ENCODE measurements at places on chromosomes 5 and 9. TPM values are rescaled to one million over a fixed set of nuclear protein-coding genes. Genes with fewer than 3 reads are reported as not detected.

DNA sequence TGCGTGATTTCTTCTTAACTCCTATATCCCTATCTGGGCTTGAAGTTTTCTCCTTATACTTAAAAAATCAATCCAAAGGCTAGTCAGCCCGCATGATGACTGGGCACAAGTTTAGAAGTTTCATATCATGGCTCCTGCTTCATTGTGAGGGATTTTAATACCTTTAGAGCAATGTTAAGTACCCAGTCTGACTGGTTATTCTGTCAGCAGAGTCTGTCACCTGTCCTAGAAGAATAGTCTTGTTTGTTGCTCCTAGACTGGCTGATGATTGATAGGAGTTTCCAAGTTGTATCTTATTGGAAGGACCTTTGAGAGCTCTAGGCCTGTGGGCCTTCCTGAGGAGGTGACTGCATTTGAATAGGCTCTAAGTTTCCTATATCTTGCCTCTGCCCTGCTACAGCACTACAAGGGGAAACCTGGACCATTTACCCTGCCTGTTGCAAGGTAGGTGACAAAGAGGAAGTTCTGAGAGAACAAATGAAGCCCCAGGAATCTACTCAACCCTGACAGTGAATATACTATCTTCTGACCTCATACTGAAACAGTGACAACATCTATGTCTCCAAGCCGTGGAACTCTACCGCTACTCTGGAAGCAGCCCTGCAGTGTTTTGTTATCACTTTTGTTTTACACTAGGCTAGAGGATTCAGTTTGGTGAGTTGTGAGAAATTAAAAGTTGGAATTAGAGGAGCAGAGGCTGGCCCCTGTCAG is 66.5 kb downstream of the F2RL2 start:
- no peak for DNase-seq

C5orf47 gene
- 0.17 TPM for total RNA-seq

DNA sequence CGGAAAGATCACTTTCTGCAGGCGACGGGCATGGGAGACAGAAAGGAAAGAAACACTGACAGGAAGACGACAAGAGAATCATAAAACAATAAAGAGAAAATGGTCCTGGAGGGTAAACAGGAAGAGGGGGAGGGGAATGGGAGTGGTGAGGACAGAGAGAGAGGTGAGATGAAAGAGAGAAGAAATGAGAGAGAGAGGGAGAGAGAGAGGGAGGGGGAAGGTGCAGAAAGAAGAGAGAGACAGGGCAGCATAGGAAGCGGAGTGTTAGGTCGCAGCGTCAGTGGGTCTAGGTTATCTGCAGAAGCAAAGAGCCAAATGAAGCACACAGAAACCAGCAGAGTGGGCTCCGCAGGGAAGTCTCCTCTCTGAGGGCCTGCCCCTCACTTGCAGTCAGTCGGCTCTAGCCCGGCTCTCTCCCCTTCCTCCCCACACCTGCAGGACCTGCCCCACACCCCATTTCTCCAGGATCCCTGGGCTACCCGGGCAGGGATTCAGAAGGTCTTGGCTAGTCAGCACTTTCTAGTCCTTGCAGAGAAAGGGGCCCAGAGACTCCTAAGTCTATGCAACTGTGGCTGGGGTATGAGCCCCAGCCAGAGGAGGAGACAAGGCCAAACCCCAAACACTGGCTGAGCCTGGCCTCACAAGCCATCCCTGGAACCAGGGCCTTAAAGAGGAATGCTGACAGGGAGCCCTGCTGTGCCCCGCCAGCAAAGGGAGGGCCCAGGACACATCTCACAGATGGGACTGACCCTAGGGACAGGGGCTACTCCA is 29.7 kb upstream of the MEIKIN start:
- no peak for DNase-seq

DNA sequence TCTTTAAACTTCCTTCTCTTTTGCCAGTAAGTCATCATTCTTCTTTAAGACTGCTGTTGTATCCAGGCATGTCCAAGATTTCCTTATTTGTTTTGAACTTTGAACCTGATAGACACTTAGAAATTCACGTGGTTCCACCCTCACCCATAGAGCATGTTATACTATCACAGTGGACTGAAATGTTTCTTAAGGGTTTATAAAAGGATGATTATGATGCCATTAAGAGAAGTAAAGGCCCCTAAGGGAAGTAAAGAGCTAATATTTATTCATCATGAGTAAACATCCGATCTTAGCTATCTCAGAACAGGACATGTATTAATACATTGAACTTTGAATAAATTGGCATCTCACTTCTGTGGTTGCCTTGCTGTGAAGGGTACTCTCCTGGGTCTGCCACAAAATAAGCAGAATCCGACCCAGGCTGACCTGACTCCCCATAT is 49.8 kb downstream of the PRKACG start:
- DNase-seq: no peak

DNA sequence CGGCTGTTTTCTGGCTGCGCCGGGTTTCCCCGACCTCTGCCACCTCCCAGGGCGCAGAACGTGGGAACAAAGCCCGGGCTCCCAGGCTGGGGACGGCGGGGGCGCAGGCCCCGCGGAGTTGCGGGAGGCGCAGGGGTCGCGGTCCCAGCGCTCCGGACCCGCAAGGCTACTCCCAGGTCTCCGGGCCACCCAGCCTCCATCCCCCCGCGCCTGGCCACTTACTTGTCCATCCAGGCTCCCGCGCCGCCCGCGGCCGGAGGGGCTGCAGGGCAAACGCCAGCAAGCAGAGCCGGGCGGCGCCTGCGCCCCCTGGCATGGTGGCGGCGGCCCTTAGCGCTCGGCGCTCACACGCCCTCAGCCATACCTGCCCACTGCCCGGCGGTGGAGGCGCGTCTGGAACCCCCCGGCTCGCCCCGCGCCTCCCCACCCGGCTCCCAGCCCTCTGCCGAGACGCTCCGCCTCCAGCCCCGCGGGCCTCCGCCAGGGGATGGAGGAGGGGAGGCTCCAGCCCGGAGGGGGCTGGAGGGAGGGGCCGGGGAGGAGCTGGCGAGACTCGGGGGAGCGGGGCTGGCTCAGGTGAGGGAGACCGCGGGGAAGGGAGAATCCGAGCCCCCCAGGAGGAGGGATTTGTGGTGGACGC is at the start of gene ADAM19:
ADAM19 (minus strand) TSS at position 395 of the 640 bp plus-strand sequence; CDS start at position 316, 79 bp downstream.
- DNase-seq: peak; percentile 46

DNA sequence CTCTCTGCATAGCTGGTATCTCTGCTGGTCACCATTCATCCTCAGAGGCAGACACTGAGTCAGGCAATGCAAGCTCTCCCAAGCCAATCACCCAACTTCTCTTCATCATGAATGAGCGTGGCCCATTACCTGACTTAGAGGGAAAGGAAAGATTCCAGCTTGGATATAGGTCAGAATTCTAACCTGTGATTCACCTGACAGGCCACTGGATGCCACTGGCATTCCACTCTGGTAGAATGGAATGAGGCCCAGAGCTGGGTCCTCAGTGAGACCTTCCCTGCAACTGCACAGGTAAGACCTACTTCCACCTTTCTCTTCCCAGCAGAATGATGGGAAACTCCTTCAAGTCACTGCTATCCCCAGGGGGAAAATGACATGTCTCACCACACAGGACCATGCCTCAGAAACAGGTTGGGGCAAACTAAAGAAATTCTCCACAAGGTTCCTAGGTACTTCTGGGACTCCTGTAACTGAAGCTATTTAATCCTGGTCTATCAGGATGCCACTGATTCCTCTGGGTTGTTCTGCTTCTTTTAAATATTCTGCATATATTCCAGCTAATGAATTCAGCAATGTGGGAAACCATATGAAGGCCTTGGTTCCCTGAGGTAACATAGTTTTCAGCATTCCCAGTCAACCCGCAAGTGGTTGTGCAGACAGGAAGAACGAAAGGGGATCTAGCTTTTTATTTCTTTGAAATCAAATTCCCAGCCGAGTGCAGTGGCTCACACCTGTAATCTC is 62.0 kb downstream of the SUSD1 start:
- DNase-seq: peak; percentile 31

- no peak for DNase-seq
Measured at GRCh38 chr5:136729901-136730355, 364.6 kb upstream of the TRPC7 start.

ACOT12 gene
- total RNA-seq: not detected

GRCh38 chr5:77970891-77971290 is 194.8 kb upstream of the TBCA start:
- DNase-seq: no peak

DNA sequence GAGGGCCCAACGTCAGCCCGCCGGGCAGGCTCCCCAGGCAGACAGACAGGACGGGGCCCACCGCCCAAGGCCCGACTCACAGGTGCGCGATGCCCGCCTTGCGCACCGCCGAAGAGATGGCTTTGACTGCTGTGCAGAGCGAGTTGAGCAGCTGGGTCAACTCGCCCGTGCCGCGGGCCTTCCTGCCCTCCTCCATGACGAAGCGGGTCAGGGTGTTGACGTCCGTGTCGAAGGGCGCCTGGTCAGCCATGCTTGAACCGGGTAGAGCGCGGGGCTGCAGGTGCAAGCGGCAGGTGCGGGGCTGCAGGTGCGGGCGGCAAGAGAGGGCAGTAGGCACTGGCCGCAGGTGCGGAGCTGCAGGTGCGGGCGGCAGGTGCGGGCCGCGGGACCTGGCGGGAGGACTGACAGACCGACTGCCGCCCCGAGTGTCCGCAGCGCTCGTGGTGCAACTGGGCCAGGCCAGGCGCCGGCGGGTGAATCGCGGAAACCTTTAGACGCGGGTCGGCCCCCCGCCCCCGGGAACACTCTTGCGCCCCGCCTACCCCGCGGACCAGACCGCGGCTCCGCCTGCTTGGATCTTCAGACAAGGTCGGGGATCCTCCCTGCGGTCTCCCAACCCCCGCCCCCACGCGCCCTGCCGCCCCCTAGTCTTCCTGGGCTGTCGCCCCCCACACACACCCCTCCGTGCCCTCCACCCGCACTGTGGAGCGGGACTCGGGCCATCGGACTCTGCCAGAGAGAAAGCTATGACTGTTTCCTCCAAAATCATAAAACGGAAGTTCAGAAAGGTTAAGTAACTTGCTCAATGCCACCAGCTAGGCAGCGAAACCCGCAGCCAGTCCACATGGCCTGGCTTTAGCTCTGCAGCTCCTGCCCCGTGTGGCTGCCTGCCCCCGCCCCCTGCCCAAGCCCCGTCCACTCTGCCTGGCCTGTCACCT is at the start of gene FBP1:
FBP1 (minus strand) TSS at position 458 of the 938 bp plus-strand sequence; CDS start at position 250, 208 bp downstream.
- DNase-seq: peak; percentile 58

LECT2 gene
- not detected for total RNA-seq

GRCh38 chr5:157116483-157116954 is 7.7 kb upstream of the HAVCR2 start:
- no peak for DNase-seq

FOXD4L6 gene
- not detected for total RNA-seq

DNA sequence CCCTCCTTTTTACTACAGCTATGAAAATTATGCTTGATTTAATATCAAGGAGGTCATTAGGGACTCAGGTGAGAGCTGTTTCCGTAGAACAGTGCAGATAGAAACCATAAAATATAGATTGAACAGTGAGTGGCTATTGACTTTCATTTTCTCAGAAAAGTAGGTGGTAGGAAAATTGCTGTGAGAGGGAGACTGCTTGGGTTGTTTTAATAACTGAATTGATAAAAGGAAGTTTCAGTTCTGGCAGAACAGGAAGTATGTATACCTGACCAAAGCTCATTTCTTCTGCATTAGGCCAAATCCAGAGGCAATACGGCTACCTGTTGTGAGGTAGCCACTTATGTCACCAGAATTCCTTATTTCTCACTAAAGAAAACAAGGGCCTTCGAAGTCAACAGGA is 761.7 kb upstream of the ARRDC3 start:
- DNase-seq: no peak

- DNase-seq: no peak
Measured at GRCh38 chr9:93593144-93593658, 16.8 kb downstream of the PHF2 start.

GRCh38 chr9:2248768-2249265 is 233.7 kb downstream of the SMARCA2 start:
- no peak for DNase-seq

DNA sequence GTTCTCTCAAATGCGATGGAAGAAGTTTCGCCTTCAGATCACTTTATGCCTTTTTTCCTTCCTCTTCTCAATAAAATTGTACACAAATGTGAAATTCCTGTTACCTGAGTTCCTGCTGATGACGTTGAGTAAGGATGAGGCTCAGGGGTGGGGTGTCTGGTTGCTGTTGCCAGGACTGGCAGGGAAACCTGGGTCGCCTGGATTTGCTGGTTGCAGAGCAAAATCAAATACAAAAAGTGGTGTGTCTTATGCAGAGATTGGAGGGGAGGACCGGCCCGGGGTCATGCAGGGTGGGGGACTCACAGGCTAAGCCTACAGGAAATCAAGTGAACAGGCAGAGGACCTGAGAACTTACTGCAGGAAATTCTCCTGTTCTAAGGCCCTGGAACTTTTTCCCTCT is 39.2 kb downstream of the ANXA2R start:
- no peak for DNase-seq

DNA sequence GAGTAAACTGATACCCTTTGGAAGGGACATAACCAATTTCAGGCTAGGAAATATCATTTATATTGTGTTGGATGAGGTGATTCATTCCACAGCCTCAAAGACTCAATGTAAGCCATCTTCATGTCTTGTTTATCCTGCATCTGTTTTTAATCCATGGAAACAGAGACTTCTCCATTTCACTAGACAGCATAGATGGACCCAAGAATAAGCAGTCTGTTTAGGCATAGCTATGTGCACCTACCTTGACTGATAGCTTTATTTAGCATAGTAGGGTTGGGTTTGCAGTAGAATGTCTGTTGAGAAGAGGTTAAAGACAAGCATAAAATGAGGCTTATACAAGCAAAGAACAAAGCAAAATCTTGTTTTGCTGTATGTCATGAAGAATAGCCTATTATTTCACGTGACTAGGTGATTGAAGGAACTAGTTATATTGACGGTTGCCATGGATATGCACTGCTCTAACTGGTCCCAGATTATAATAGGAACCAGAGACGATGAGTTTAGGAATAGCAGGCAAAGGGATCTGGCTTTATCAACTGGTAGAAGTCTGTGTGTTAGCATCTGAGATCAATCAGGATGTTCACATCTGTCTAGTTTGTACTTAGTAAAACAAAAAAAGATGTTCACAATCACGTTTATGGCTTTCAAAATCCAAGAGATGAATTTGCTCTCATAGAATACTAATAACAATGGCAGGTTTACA is 154.8 kb upstream of the KLF9 start:
- DNase-seq: no peak

- peak; percentile 38 for DNase-seq
Measured at GRCh38 chr9:18906656-18907395, 126.2 kb downstream of the SAXO1 start.
